Activated CD4-positive, CD25-positive, alpha-beta regulatory T cell treated with anti-CD3 and anti-CD28 coated beads, Interleukin-2, amount 50 U/mL, for 16 hours (primary cell): ENCODE measurements at places on chromosomes 2 and 18.

DNA sequence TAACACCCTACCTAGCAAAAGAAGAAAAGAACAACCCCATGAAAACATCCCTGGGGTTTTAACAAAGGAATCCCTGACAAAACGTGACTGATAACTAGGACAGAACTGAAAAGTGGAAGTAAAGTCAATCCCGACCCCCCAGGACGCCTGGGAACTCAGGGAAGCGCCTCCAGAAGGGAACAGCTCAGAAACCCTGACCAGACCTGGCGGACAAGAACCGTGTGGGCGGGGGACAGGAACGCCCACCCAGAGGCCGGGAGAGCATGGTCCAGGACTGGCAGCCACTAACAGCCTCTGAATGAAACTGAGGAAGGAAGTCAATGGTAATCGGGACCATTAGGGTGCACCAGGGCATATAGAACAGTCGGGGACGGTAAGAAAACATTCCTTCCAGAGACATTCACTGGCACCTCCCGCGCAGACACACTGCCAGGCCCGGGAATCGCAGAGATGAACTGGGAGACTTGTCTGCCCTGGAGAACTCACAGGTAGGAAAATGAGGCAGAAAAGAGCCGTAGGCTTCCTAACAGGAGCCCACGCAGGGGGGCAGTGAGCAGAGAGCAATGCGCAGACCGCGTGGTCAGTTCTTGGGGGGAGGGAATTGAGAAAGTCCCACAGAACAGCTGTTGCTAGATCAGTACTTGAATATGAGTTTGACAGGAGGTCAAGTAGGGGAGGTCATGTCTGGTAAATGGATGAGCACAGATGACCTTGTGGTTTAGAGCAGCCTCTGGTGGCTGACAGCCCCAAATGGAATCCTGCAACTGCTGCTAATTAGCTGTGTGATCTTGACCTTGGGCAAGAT is 1.3 kb upstream of the TBC1D8 start:
- DNase-seq: no peak

- no peak for DNase-seq
Measured at GRCh38 chr18:46727177-46727576, 29.7 kb downstream of the ST8SIA5 start.

- DNase-seq: no peak
Measured at GRCh38 chr2:156792242-156792840, 356.2 kb downstream of the GPD2 start.

DNA sequence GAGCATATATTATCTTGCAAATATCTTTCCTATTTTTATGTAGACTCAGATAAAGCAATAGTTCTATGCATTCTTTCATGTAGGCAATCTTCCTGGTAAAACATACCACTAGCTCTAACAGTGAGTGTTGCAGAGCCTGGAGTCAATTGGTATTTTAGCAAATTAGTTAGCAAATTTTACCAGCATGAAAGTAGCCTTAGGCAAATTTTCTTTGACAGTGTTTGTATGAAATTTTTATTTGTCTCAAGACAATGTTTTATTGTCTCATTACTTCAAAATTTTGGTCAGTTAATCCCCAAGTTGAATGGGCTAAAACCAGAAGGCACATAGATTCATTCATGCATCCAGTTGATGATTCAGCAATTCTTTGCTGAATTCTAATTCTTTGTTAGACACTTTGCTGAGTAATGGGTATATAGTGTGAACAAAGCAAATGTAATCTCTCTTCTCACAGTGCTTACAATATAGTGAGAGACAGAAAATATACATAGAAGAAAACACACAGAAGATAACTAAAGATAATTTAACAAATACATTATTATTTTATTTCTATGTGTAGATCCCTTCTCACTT is 27.1 kb downstream of the SLC38A11 start:
- no peak for DNase-seq

DNA sequence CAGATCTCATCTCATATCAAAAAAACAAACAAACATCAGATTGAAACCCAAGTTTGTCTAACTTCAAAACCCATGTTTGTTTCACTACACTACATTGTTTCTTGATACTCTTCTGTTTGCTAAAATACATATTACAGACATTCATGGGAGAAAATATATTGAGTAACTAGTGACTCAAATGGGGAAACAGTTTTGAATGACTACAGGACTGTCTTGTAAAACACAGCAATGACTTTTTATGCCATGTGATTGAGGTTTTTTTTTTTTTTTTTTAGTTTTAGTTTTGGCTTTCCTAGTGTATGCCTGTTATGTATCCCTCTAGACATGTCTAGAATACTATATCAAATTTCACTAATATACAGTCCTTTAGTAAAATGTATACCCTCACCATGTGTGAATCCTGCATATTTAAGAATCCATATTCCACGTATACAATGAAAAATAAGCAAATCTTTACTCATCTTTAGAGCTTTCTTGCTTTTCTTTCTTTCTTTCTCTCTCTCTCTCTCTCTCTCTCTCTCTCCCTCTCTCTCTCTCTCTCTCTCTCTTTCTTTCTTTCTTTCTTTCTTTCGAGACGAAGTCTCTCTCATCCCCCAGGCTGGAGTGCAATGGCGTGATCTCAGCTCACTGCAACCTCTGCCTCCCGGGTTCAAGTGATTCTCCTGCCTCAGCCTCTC is 46.6 kb upstream of the SERTAD2 start:
- no peak for DNase-seq

DNA sequence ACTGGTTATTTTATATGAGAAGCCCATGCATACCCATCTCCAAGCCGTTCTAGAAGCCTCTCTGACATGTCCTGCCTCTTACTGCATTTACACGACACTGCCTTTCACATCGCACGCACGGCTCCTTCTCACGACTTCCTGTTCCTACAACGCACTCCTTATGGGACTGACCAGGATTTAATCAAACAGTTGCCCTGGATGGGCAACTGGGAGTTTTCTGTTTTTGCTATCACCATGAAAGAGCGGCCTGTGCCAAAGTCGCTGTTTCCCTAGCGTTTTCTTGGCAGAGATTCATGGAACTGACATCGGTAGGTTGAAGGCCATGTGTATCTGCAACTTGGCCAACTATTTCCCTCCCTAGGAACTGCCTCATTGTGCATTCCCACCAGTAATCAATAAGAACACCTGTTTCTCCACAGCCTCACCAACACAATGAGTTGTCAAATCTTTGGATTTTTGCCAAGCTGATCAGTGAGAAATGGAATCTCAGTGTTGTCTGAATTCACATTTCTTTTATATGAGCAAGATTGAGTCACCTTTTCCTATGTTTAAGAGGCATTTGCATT is 97.2 kb upstream of the OTOS start:
- DNase-seq: no peak

GRCh38 chr2:231554748-231555545 is 24.7 kb upstream of the NMUR1 start:
- DNase-seq: no peak

GRCh38 chr2:42939411-42940206 is 147.2 kb upstream of the HAAO start:
- no peak for DNase-seq

DNA sequence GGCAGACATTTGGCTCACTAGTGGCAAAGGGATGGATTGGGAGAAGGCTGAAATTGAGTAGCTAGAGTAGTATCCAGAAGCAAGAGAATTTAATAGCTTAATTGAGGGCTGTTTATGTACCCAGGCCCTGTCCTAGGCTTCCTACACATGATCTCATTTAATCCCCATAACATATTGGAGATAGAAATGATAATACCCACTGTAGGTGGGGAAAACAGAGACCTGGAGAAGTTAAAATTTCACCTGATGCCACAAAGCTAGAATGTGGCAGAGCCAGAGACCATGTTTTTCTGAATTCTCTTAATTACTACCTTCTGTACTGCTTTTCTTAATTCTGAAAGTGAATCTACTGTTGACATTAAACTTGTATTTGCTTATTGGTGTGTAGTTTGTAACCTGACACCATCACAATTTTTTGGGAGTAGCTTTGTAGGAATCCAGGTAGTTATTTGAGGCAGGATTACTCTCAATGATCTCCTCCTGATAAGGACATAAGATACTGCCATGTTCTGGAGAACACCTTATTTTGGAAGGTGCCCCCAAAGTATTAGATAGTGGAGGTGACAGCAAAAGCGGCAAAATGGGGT is 42.2 kb downstream of the RAB10 start:
- DNase-seq: no peak

GRCh38 chr2:7017671-7018281 is 100.6 kb downstream of the RNF144A start:
- DNase-seq: no peak

- DNase-seq: no peak
Measured at GRCh38 chr18:72783530-72783929, 84.3 kb downstream of the NETO1 start.

GRCh38 chr18:43442571-43442970 is 165.3 kb upstream of the SYT4 start:
- DNase-seq: no peak

GRCh38 chr18:11565716-11566115 is 43.7 kb upstream of the SLC35G4 start:
- no peak for DNase-seq

DNA sequence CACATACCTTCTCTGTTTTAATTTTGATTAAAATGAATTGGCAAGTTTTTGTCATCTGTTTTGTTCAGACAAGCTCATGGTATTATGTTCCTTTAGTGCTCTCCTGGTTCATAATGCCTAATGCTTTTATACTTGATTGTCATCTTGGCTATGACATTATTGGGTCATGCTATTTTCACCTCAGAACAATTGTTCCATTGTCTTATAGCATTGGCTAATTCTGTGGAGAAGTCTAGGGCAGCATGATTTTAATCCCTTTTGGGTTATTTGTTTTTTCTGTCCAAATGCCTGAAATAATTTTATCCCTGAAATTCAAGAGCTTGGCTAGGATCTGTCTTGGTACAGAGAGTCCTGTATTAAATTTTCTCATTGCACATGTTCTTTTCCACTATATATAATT is 83.8 kb upstream of the CCDC85A start:
- no peak for DNase-seq

DNA sequence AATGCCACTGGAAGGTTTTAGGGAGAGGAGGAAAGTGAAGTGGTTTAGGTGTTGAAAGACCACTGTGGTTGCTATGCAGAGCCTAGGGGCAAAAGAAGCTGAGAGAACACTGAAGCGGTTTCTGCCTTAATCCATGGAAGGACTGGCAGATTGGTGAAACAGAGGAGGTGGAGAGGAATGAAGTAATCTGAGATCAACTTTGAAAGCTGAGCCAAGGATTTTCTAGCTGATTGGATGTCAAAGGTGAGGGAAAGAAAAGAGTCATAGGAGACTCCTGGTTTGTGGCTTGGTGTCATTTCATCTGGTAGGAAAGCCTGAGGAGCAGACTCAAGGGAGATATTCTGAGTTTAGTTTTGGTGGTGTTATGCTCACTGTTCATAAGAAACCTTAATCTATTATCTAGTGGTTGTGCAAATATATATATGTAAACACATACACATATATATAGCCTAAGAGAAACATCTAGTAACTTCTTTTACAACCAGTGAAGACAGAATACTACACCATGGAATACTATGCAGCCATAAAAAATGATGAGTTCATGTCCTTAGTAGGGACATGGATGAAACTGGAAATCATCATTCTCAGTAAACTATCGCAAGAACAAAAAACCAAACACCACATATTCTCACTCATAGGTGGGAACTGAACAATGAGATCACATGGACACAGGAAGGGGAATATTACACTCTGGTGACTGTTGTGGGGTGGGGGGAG is 134.1 kb upstream of the CREB1 start:
- DNase-seq: no peak

- no peak for DNase-seq
Measured at GRCh38 chr2:187847245-187848208, 293.3 kb upstream of the TFPI start.

DNA sequence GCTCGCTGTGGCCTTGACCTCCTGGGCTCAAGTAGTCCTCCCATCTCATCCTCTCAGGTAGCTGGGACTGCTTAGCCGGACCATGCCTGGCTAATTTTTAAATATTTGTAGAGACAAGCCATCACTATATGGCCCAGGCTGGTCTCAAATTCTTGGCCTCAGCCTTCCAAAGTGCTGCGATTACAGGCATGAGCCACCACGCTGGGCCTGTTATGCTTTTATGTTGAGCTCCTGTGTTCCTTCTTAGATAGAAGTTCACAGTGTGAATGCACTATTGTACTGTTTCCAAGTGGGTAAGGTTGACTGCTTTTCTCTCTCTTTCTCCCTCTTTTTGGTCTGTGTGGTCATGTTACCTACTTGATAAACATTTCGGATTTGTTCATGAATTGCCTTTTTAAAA is 61.9 kb downstream of the SMCHD1 start:
- no peak for DNase-seq
